ENCODE measurements at places on chromosomes 12 and 14.

- no peak for DNase-seq
Observed at GRCh38 chr14:69879175-69880043, at the start of gene SMOC1. SMOC1 (plus strand) TSS chr14:69879416; CDS start chr14:69879679, 263 bp downstream.

- no peak for DNase-seq
Observed at GRCh38 chr14:23110579-23111365, 6.0 kb upstream of the CIROP start.

- DNase-seq = no peak
Observed at GRCh38 chr14:65555358-65555757, 142.8 kb downstream of the FUT8 start.

DNA sequence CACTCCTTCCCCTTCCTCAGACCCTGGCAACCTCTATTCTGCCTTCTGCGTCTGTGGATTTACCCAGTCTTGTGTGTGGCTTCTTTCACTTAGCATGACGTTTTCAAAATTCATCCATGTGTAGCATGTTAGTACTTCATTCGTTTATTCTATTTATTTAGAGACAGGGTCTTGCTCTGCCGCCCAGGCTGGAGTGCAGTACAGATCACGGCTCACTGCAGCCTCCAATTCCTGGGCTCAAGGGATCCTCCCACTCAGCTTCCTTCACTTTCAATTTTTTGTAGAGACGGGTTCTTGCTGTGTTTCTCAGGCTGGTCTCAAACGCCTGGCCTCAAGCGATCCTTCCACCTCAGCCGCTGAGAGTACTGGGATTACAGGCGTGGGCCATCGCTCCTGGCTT is 37.0 kb downstream of the B4GALNT3 start:
- no peak for DNase-seq

DNA sequence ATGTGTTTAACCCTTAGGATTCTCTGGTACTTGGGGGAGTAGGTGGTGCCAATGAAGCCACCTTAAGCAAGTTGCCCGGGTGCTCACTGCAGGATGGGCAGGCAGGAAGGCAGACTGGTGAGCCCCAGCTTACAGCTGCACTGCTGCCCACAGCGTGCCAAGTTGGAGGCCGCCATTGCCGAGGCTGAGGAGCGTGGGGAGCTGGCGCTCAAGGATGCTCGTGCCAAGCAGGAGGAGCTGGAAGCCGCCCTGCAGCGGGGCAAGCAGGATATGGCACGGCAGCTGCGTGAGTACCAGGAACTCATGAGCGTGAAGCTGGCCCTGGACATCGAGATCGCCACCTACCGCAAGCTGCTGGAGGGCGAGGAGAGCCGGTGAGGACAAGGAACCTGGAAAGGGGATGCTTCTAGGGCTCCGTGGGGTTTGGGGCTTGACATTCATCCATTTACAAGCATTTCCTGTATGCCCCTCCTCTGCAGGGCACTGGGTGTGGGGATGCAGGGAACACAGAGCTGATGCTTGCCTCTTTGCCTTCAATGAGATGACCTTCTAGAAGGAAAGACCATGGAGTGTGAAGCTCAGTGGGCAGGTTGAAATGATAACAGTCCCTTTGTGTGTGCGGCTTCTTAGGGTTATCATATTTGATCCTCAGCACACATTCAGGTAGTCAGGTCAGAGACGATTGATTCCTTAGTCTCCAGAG is 12.4 kb downstream of the KRT7 start:
- DNase-seq = no peak

GRCh38 chr14:55540847-55541773 is 38.9 kb upstream of the KTN1 start:
- DNase-seq = no peak

DNA sequence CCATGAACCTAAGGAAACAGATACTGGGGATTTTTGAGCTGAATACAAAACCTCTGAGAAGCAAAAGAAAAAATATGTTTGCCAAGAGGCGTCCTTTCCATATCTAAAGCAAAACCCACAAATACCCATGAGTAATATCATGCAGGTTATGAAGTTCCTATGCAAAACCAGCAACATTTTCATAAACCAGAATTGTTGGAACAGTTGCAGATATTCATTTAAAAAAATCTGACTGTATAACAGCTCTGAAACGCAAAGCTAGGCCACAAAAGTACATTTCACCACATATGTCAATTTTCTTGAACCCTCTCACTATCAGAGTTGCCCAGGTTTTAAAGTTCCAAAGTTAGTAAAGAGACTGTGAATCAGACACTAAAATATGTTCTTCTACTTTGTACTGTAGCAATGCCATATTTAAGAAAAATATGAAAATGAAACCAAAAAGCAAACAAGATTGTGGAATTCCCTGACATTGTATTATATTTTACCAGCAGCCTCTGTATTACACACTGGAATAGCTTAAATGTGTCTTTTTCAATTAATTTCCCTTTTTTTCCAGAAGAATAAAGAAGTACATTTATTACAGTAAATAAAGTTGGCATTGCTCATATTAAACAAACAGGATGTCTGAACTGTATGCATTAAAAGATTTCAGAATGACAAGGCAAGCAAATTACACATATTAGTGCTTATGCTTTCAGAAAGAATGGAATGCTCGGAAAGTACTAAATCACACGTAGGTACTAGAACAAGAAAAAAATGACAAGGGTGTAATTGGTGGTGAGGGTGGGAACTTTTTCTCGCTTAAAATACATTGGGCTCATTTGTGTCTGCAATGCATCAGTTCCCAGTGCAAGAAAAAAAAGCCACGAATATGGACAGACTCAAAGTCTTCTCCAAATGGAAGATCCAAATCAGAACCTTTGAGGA is 33.6 kb upstream of the HIF1A start:
- DNase-seq = no peak

GRCh38 chr14:26180221-26180620 is 417.6 kb downstream of the NOVA1 start:
- no peak for DNase-seq

- no peak for DNase-seq
Observed at GRCh38 chr14:84622357-84622756, 907.6 kb upstream of the FLRT2 start.

DNA sequence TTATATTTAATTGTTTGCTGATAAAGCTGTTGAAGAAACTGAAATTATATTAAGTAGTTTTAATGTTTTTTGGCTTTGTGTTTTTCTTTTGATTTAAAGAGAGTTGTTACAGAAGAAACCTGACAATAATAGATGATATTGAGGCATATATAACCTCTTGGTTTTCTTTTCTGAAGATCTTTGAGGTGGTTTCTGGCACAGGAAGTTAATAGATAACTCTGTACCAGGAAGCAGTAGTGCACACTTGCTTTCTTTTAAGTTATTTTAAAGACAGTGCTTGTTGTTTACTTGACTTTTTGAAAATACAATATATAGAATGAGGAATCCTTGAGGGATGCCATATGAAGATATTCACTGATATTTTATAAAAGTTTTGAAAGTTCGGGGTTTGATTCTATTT is 209.0 kb upstream of the FBXO33 start:
- no peak for DNase-seq

DNA sequence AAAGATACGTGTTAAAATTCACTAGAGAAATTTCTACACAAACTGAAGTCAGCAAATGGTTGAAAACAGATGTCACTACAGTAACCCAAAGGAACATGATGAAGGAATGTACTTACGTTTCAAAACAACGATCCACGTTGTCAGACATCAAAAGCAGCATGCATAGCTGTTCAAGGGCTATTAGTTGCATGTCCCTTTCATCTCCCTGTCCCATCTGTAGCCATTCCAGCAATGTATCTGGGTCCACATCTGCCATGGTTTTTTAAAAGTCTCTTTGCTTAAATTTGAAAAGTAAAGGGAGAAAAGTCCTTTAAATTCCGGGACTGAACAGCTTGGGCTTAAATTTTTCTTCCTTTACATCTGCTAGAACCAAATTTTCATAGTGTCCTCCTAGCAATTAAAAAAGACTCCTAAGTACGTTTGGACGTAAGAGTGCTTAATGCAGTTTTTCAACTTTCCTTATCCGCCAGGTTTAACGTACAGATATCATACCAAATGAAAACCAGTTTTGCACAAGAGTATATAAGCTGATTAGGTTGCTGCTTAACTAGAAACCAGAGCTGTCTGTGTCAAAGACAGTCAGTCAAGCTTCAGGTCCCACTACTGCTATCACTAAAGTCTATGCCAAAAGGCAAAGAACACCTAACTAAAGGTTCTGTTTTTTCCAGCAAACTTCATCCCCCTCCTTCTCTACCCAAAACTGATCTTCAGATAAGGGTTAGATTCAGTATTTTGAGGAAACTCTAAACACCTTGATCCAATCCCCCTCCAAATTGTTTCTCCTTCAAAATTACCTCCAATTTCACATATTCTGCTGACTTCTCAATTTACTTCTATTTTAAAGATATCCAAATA is 1.7 kb downstream of the HECTD1 start:
- no peak for DNase-seq
